Activated CD4-positive, alpha-beta memory T cell treated with anti-CD3 and anti-CD28 coated beads for 36 hours (primary cell): ENCODE measurements at places on chromosomes 6 and 20. TPM values are rescaled to one million over a fixed set of nuclear protein-coding genes. Genes with fewer than 3 reads are reported as not detected.

DNA sequence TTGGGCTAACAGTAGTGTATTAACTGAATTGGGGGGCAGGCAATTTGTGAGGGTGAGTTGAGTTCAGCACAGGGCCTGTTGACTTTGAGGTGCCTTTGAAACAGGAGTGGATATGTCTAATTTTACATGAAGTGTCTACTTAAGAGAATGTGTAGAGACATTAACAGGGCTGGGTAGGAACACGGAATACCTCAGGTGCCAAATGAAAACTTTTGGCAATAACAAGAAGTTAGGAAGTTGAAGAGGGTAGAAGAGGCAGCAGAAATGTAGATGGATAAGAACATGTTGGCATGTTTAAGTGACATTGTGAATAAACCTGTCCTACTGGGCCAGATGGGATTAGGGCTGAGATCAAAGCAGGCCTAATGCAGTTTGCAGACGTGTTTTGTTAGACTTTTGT is 117.0 kb downstream of the SLC16A10 start:
- no peaks in the 10 kb centered on the region for H3K27me3 ChIP-seq
- DNase-seq = no peak
- H3K36me3 ChIP-seq = no peaks in the 10 kb centered on the region
- no peak overlapping the region for H3K4me3 ChIP-seq
- H3K27ac ChIP-seq = no peak overlapping the region

DNA sequence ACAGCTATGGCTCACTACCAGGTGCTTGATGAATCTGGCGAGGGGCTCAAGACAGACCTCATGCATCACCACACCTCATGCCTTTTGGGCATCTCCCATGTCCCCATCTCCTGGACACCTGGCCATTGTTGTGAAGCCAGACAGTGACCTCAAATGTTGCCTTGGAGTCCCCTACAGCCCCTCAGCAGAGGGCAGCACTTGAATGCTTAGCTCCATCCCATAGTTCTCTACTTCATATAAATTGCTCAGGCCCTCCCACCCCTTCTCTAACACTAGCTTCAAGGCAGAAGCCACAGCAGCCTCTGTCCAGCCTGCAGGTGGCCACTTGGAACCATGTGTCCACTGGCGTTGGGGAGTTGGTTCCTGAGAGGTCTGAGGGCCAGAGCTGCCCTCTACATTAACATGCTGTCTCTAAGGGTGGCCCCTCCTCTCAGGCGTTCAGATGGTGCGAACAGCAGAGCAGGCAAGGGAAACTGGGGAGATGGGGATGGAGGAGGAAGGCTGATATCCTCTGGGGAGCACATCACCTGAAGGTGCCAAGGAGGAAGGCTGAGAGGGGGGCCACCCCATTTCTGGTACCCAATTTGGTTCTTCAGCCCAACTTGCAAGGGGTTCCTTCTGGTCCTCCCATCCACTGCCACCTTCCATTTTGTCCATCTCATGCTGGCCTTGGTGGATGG is 31.3 kb downstream of the MOCS1 start:
- H3K36me3 ChIP-seq = no peaks in the 10 kb centered on the region
- H3K27ac ChIP-seq = no peak overlapping the region

DNA sequence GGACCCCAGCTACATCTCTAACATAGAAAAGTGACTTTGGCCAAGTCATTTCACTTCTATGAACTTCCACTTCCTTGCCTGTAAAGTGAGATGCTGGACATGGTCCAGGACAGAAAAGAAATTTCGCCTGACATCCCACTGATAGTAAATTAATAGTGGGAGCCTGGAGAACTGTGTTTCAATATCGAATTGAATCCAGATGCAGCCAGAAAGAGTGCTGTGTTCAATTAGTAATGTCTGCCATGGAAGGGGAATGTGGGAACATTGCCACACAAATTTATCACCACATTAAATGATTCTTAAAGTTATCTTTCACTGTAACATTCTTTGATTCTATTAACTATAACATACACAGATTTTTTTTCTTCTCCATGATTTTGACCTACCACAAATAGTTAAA is 255.0 kb downstream of the HACE1 start:
- H3K27ac ChIP-seq = no peak overlapping the region
- H3K4me3 ChIP-seq = no peak overlapping the region
- peaks cover 1% of the 10 kb centered on the region for H3K27me3 ChIP-seq
- DNase-seq = no peak
- no peaks in the 10 kb centered on the region for H3K36me3 ChIP-seq

DNA sequence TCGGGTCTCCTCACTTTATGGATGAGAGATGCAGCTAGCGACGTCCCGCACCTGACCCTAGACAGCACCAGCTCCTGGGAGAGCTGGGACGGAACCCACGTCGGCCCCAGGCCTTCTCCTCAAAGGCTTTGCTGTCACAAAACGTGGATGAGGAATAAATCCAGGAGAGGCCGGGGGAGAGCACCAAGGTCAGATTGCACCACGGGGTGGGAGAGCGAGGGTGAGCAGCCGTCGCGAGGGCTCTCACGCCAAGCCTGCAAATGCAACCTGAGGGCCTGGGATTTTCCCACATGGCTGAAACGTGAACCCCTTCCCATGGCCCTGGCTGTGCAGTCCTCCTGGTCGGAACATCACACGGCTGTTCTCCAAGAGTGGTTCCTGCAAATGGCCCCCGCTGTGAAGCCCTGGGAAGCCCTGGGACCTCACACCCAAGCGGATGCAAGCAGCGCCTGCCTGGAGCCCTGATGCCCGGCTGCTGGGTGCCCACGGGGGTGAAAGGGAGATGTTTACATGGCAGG is 45.3 kb downstream of the DLL1 start:
- H3K36me3 ChIP-seq = no peaks in the 10 kb centered on the region
- no peak for DNase-seq
- H3K27ac ChIP-seq = no peak overlapping the region
- no peaks in the 10 kb centered on the region for H3K4me1 ChIP-seq

DNA sequence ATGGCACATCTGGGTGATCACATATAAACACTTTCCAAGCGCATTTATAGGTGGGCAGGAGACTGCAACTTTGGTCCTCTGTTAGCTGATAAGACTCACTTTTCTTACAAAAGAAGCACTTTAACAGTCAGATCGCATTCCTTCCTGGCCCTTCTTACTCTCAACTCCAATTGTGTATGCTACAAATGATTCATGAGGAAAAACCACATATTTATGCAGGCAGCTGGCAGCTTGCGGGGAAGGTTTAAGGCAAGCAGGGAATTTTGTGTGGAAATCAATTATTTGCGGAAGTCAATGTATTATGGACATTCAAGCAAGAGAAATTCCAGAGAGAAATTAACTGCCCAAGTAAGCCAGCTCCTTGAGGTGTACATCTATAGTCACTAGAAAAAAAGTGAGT is 194.0 kb downstream of the PKHD1 start:
- DNase-seq = no peak
- no peaks in the 10 kb centered on the region for H3K36me3 ChIP-seq
- H3K27me3 ChIP-seq = peaks cover 2% of the 10 kb centered on the region
- H3K4me3 ChIP-seq = no peak overlapping the region
- no peaks in the 10 kb centered on the region for H3K4me1 ChIP-seq

DNA sequence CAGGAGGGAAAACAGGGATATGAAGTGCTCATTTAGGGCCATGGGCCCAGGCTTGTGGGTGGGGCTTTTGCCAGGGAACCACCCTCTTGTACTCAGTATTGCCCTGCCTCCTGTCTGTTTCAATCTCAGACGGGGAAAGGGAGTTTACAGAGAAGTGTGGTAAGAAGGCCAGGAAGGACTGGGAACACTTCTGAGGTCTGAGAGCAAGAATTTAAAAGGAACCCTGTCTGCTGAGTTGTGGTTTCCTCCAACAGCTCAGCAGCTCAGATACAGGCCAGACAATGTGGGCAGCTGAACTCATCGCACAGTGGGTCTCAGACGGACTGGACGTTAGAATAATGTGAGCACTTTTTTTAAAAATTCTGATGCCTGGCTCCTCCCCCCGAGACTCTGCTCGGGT is 354.1 kb upstream of the ARID1B start:
- no peak for DNase-seq
- no peaks in the 10 kb centered on the region for H3K36me3 ChIP-seq
- no peak overlapping the region for H3K4me3 ChIP-seq
- no peaks in the 10 kb centered on the region for H3K27me3 ChIP-seq

- H3K4me1 ChIP-seq = peaks cover 18% of the 10 kb centered on the region
- no peaks in the 10 kb centered on the region for H3K36me3 ChIP-seq
- peaks cover 22% of the 10 kb centered on the region for H3K27me3 ChIP-seq
- H3K27ac ChIP-seq = no peak overlapping the region
- DNase-seq = no peak
Measured at GRCh38 chr6:144246988-144247387, 38.1 kb upstream of the UTRN start.

DNA sequence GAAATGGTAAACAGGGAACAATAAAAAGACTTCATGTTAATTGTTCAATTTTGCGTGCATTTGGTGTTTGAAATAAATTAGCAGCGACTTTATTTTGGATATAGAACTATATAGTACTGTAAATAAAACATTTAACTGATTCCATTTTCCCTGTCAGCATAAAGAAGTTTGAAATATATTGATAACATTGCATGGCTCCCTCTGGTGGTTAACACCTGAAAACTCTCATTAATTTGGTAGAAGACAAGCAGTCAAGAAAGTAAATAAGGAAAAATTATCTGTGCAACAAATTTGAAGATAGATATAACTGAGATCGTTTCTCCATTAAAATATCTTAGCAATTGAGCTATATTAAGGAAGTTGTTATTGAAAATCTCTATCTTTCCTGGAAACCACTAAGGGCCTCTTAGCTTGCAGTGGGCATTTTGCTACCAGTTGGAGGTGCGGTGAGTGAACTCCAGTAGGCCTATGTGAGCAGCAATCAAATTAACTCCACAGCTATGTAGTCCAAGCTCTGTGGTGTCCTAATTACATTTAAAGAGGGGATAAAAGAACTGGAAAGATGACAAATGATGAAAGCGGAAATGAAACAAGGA is 435.7 kb upstream of the FKBP1C start:
- DNase-seq = no peak
- no peak overlapping the region for H3K4me3 ChIP-seq
- no peaks in the 10 kb centered on the region for H3K27me3 ChIP-seq
- H3K36me3 ChIP-seq = no peaks in the 10 kb centered on the region
- no peak overlapping the region for H3K27ac ChIP-seq
- H3K4me1 ChIP-seq = no peaks in the 10 kb centered on the region

- no peak overlapping the region for H3K4me3 ChIP-seq
- H3K27ac ChIP-seq = no peak overlapping the region
- DNase-seq = peak; percentile 19
- peaks cover 4% of the 10 kb centered on the region for H3K4me1 ChIP-seq
- H3K36me3 ChIP-seq = no peaks in the 10 kb centered on the region
- H3K27me3 ChIP-seq = peaks cover 35% of the 10 kb centered on the region
Measured at GRCh38 chr6:160926281-160927276, 65.0 kb upstream of the MAP3K4 start.

- H3K27me3 ChIP-seq = no peaks in the 10 kb centered on the region
- DNase-seq = no peak
- peaks cover 6% of the 10 kb centered on the region for H3K4me1 ChIP-seq
- H3K36me3 ChIP-seq = no peaks in the 10 kb centered on the region
- H3K4me3 ChIP-seq = no peak overlapping the region
- H3K27ac ChIP-seq = no peak overlapping the region
Measured at GRCh38 chr20:48839154-48839917, 11.5 kb upstream of the PREX1 start.

DNA sequence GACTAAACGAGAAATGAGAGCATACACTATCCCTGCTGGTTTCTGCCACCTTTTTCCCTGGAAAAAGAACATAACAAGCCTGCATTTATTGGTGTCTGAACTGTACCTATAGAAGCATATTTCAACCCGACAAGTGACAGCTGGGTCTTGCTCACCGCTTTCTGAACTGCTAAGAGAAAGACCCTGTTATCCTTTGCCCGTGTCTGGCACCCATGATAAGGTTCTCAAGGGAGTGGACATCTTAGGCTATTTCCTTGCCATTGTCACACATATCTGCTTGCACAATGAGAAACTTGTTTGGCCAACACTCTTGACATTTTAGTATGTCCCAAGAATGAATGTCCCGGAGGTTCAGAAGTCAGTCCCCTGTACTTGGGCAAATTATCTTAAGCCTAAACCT is 19.3 kb downstream of the RIPOR2 start:
- H3K36me3 ChIP-seq = no peaks in the 10 kb centered on the region
- no peak overlapping the region for H3K4me3 ChIP-seq
- no peaks in the 10 kb centered on the region for H3K27me3 ChIP-seq

GRCh38 chr20:46802722-46803121 is 91.9 kb upstream of the EYA2 start:
- no peak overlapping the region for H3K4me3 ChIP-seq
- DNase-seq = no peak
- no peaks in the 10 kb centered on the region for H3K36me3 ChIP-seq
- H3K27ac ChIP-seq = no peak overlapping the region
- no peaks in the 10 kb centered on the region for H3K4me1 ChIP-seq
- H3K27me3 ChIP-seq = peaks cover 29% of the 10 kb centered on the region

DNA sequence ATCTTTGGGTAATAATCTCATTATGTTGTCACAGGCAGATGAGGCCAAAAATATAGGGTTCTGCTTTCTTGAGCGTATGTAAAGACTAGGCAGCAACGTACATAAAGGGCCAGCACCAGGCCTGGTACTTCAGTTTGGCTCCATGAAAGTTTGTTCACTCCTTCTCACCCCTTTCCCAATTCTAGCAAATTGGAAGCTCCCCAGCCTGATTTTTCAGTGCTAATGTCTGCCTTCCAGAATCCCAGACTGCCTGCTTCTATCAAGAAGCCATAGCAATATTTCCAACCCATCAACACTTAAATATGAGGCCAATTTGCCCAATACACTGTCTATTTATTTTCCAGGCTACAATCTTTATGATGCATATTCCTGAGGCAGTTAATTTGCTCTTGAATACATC is 93.4 kb upstream of the PTPRT start:
- no peak overlapping the region for H3K27ac ChIP-seq
- no peaks in the 10 kb centered on the region for H3K4me1 ChIP-seq
- no peak overlapping the region for H3K4me3 ChIP-seq
- H3K36me3 ChIP-seq = no peaks in the 10 kb centered on the region
- DNase-seq = no peak

- no peak overlapping the region for H3K27ac ChIP-seq
- no peaks in the 10 kb centered on the region for H3K36me3 ChIP-seq
- H3K4me3 ChIP-seq = no peak overlapping the region
- peaks cover 2% of the 10 kb centered on the region for H3K27me3 ChIP-seq
- H3K4me1 ChIP-seq = peaks cover 4% of the 10 kb centered on the region
- DNase-seq = no peak
Measured at GRCh38 chr6:138497286-138497685, 2.0 kb downstream of the NHSL1 start.

PRL gene
- not detected for total RNA-seq

NFATC2 gene
- total RNA-seq = 35.8 TPM

TFB1M gene
- total RNA-seq = 45.1 TPM

TSPYL4 gene
- 11.1 TPM for total RNA-seq

TEAD3 gene
- 2.2 TPM for total RNA-seq

KCNG1 gene
- total RNA-seq = 1.6 TPM

FABP7 gene
- total RNA-seq = not detected

NR2E1 gene
- not detected for total RNA-seq
